ENCODE measurements at places on chromosomes 2 and 18.

GRCh38 chr18:22563164-22563583 lies 145.5 kb upstream of the CTAGE1 start:
- DNase-seq: peak; percentile 18

DNA sequence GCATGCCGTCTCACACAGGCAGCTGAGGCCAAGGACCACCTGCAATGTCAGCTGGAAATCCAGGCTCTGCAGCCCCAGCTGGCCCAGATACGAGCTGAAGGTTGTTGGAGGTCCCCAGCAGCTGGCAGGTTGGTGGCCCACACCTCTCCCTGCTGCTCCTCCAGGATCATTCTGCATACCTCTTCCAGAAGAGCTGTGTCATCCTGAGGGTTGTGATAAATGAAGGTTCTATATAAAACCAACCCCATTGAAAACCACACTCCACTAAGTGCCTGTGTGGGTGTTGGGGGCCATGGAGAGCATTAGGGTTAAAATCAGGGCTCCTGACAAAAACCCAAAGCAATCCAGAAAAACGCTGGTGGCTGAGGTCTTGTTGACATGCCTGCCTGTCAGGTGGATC lies 50.4 kb downstream of the C1QL2 start:
- DNase-seq: no peak

GRCh38 chr2:136085453-136086209 lies 32.3 kb downstream of the CXCR4 start:
- no peak for DNase-seq

GRCh38 chr2:152804687-152805408 lies 86.4 kb downstream of the ARL6IP6 start:
- DNase-seq: no peak

- no peak for DNase-seq
Observed at GRCh38 chr2:53784436-53784835, 2.3 kb downstream of the ASB3 start.

- no peak for DNase-seq
Observed at GRCh38 chr2:162706770-162707169, 131.8 kb downstream of the KCNH7 start.

DNA sequence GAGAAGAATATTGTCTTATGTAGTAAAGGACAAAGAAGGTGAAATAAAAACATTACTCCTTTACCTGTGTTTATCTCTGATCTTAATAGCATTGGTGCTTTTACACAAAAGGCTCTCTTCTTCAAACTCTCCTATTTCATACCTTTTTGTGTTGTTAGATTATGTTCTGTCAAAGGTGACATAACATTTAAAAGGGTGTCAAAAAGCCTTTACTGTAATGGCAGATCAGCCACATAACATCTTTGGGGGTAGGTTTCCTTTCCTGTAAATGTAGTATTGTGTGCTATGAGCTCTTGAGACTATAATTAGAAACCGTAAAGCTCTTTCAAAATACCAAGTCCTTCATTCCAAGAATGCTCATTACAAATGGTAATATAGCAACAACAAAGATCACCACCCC lies 400.1 kb downstream of the LNPK start:
- DNase-seq: no peak

DNA sequence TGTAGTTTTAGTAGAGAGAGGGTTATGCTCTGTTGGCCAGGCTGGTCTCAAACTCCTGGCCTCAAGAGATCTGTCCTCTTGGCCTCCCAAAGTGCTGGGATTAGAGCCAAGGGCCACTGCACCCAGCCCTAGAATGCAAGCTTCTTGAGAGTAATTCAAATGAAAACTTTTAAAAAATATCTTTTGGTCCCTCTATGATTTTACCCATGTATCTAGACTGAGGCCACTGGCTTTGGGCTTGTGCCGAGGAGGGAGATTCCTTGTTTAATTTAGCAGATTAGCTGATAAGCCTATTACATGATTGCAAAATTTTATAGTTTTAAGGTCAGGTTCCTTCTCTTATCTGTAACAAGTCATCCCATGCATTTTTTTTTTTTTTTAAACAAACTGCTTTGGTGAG lies 59.5 kb upstream of the CCDC195 start:
- no peak for DNase-seq

GRCh38 chr18:10523544-10523943 lies 2.3 kb upstream of the NAPG start:
- DNase-seq: no peak

GRCh38 chr18:47919916-47920315 lies 10.5 kb downstream of the SMAD2 start:
- DNase-seq: no peak

- no peak for DNase-seq
Observed at GRCh38 chr18:45312555-45313126, 302.6 kb upstream of the SLC14A2 start.
